ENCODE measurements at places on chromosomes 5 and 9.

DNA sequence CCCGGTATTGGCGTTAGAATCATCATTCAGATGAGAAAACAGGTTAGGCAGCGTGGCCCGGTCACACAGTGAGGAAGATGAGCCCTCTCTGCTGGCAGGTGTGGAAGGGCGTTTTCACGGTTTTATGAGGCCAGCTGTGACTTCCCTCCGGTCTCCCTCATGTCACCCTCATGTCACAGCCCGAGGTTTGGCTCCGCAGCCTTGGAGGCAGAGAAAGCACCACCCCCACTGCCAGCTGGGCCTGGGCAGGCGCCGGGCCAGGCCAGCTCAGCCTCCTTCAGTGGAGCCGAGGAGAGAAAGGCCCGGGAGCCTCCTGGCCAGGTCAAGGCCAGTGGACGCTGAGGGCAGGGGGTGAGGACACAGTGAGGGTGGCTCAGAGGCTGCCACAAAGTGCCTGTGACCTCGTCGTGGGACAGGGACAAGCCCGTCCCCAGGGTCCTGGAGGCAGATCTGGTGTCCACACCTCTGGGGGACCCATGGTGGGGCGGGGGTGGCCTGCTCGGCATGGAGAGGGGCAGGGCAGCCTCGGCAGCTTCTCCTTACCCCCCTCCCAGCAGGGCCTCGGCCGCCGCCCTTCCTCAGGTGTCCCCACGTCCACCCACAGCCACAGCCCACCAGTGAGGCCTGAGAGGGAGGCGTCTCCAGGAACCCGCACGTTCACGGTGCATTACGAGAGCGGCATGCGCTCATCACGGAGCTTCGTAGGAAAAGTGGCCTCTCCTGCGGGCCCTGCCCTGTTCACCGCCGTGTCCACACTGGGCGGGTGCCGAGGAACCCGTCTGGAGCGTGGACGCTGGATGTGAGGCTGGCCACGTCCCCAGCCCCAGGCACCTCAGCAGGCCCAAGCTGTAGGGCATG lies 32.2 kb downstream of the EXD3 start:
- DNase-seq = no peak
- no peak overlapping the region for H3K27ac ChIP-seq
- no peaks in the 10 kb centered on the region for H3K27me3 ChIP-seq
- H3K4me1 ChIP-seq = no peaks in the 10 kb centered on the region
- H3K4me3 ChIP-seq = no peak overlapping the region
- no peaks in the 10 kb centered on the region for H3K36me3 ChIP-seq

DNA sequence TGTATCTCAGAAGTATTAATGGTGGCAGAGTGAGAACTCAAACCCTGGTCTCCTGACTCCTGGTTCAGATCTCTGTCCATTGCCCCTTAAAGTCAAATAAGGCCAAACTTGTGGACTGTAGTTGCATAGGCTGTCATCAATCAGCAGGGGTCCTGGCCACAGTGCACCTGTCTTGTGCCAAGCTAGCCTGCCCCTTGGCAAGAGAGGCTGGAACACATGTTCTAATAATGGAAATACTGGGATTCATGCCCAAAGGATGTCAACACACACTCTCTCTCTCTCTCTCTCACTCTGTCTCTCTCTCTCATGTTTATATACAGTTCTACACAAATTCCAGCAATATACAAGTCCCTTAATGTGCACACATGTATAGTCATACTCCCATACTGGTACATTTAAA lies 44.3 kb downstream of the GLRA1 start:
- DNase-seq = no peak
- H3K27ac ChIP-seq = no peak overlapping the region
- no peaks in the 10 kb centered on the region for H3K36me3 ChIP-seq
- no peaks in the 10 kb centered on the region for H3K4me1 ChIP-seq

- H3K4me3 ChIP-seq = no peak overlapping the region
- no peaks in the 10 kb centered on the region for H3K4me1 ChIP-seq
- no peaks in the 10 kb centered on the region for H3K36me3 ChIP-seq
Measured at GRCh38 chr9:87343816-87344430, 153.7 kb upstream of the DAPK1 start.

DNA sequence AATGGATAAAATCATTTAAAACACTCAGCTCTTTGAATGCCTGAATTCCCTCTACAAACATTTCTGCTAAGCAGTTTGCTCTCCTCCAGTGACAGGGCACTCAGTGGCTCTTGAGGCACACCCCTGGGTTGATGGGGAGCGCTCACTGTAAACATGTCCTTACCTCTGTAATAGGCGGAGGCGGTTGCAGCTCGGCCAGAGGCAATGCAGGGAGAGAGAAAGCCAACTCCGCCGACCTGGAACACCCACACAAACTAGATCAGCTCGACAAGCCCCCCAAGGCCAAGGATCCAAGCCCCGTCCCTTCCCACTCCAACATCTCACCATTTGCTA lies 329 bp downstream of the CDC23 start:
- no peaks in the 10 kb centered on the region for H3K4me1 ChIP-seq
- H3K36me3 ChIP-seq = peaks cover 5% of the 10 kb centered on the region
- H3K4me3 ChIP-seq = peak overlapping the region; percentile 92
- no peak for DNase-seq
- H3K27me3 ChIP-seq = no peaks in the 10 kb centered on the region
- peak overlapping the region; percentile 66 for H3K27ac ChIP-seq

- no peak overlapping the region for H3K4me3 ChIP-seq
- H3K27me3 ChIP-seq = peaks cover 5% of the 10 kb centered on the region
- no peak overlapping the region for H3K27ac ChIP-seq
- H3K36me3 ChIP-seq = no peaks in the 10 kb centered on the region
- no peak for DNase-seq
- no peaks in the 10 kb centered on the region for H3K4me1 ChIP-seq
Measured at GRCh38 chr5:51395245-51395644, 12.0 kb downstream of the ISL1 start.

GRCh38 chr9:132806306-132806705 lies 71.8 kb downstream of the AK8 start:
- H3K27ac ChIP-seq = no peak overlapping the region
- peaks cover 4% of the 10 kb centered on the region for H3K27me3 ChIP-seq
- peaks cover 4% of the 10 kb centered on the region for H3K4me1 ChIP-seq

GRCh38 chr5:172266071-172266675 lies 17.4 kb downstream of the UBTD2 start:
- H3K4me3 ChIP-seq = no peak overlapping the region
- H3K4me1 ChIP-seq = no peaks in the 10 kb centered on the region
- H3K27me3 ChIP-seq = no peaks in the 10 kb centered on the region

DNA sequence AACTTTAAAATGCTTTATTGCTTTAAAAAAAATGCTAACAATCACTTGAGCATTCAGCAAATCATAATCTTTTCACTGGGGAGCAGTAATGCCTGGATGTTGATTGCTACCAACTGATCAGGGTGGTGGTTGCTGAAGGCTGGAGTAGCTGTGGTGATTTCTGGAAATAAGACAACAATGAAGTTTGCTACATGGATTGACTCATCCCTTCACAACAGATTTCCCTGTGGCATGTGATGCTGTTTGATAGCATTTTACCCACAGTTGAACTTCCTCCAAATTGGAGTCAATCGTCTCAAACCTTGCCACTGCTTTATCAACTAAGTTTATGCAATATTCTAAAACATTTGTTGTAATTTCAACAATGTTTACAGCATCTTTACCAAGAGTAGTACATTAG lies 83.3 kb downstream of the MLLT3 start:
- no peak for DNase-seq
- H3K4me3 ChIP-seq = no peak overlapping the region
- no peak overlapping the region for H3K27ac ChIP-seq
- peaks cover 3% of the 10 kb centered on the region for H3K36me3 ChIP-seq
- H3K4me1 ChIP-seq = no peaks in the 10 kb centered on the region
- no peaks in the 10 kb centered on the region for H3K27me3 ChIP-seq

- DNase-seq = no peak
- H3K4me1 ChIP-seq = no peaks in the 10 kb centered on the region
- no peaks in the 10 kb centered on the region for H3K36me3 ChIP-seq
Measured at GRCh38 chr9:6367128-6367890, 39.1 kb downstream of the TPD52L3 start.

DNA sequence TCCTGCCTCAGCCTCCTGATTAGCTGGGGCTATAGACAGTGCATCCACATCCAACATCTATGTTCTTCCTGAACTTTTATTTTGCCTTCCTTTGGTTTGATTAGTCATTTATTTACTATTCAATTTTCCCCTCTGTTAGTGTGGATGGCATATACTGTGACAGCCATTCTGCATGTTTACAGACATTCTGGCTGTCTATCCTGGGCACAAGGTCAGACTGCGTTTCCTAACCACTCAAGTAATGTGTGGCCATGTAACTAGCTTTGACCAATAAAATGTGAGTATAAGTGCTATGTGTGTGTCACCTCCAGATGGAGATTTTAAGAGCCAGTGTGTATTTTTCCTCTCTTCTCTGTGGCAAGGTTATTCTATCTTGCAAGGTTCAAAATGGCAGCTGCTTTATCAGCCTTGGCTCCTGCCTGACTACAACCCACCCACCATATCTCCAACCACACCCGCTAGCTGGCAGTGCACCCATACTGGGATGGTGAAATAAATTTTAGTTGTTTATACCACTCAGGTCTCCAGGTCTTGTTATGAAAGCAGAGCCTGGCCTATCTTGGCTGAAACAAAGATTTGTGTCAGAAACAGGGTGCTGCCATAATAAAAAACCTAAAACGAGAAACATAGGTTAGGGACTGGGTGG lies 32.2 kb downstream of the PDE6A start:
- DNase-seq = no peak
- H3K4me3 ChIP-seq = no peak overlapping the region
- H3K27ac ChIP-seq = no peak overlapping the region
- H3K4me1 ChIP-seq = peaks cover 3% of the 10 kb centered on the region
- peaks cover under 1% of the 10 kb centered on the region for H3K27me3 ChIP-seq

- H3K4me3 ChIP-seq = peak overlapping the region; percentile 97
- DNase-seq = peak; percentile 85
- peaks cover 37% of the 10 kb centered on the region for H3K4me1 ChIP-seq
- H3K27ac ChIP-seq = peak overlapping the region; percentile 94
Measured at GRCh38 chr5:180803181-180804128, 849 bp upstream of the MGAT1 start.

- no peaks in the 10 kb centered on the region for H3K27me3 ChIP-seq
- DNase-seq = no peak
- H3K4me3 ChIP-seq = no peak overlapping the region
- H3K27ac ChIP-seq = no peak overlapping the region
- no peaks in the 10 kb centered on the region for H3K36me3 ChIP-seq
Measured at GRCh38 chr5:32027717-32028458, 146.2 kb downstream of the GOLPH3 start.

- H3K36me3 ChIP-seq = peaks cover 4% of the 10 kb centered on the region
- H3K4me3 ChIP-seq = no peak overlapping the region
- H3K4me1 ChIP-seq = peaks cover 54% of the 10 kb centered on the region
- DNase-seq = peak; percentile 60
- H3K27me3 ChIP-seq = no peaks in the 10 kb centered on the region
Measured at GRCh38 chr5:95923918-95924544, 37.6 kb downstream of the ELL2 start.

- H3K4me1 ChIP-seq = no peaks in the 10 kb centered on the region
- H3K27me3 ChIP-seq = no peaks in the 10 kb centered on the region
- no peak for DNase-seq
- H3K27ac ChIP-seq = no peak overlapping the region
- no peaks in the 10 kb centered on the region for H3K36me3 ChIP-seq
Measured at GRCh38 chr5:57853929-57854697, 371.5 kb upstream of the ACTBL2 start.

- no peak overlapping the region for H3K27ac ChIP-seq
- H3K4me1 ChIP-seq = peaks cover 9% of the 10 kb centered on the region
- H3K36me3 ChIP-seq = peaks cover 36% of the 10 kb centered on the region
- no peak for DNase-seq
Measured at GRCh38 chr5:135342551-135342875, 56.5 kb downstream of the MACROH2A1 start.

DNA sequence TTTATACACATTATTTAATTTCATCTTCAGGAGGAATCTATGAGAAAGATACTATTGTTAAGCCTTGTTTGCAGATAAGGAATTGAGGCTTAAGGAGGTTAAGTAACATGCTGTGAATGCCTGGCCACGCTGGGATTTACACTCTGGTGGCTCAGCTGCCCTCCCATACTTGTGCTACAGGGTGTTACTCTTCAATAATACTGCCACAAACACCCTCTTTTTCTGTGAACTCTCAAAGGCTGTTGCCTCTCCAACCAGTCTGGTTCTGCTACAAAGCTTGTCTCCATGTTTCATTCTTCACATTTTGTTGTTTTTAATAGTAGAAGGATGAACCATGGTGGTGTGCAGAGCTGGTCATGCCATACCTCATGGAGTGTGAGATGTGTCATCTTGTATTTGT lies 76.7 kb upstream of the TNFAIP8 start:
- DNase-seq = no peak
- no peak overlapping the region for H3K4me3 ChIP-seq
- no peaks in the 10 kb centered on the region for H3K27me3 ChIP-seq
- peaks cover 49% of the 10 kb centered on the region for H3K4me1 ChIP-seq

DNA sequence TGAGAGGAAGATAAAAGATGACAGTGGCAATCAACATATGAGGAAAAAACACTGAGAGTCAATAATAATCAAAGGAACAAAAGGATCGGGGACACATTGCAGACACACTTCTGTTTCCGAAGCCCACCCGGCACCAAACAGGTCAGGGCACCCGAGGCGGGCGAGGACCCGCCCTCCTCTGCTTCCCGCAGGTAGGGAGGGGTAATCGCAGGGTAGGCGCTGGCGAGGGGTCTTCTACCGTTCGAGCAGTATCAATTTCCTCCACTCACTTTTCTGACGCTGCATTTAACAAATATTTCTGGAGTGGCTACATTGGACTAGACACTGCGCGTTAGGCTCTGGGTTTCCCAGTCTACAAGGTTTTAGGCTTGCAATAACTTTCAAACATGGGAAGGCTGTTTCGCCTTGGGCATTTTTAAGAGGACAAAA lies 1.3 kb downstream of the TXN start:
- peaks cover 3% of the 10 kb centered on the region for H3K36me3 ChIP-seq
- DNase-seq = no peak
- peak overlapping the region; percentile 92 for H3K4me3 ChIP-seq
- H3K27ac ChIP-seq = peak overlapping the region; percentile 91
- H3K27me3 ChIP-seq = no peaks in the 10 kb centered on the region

DNA sequence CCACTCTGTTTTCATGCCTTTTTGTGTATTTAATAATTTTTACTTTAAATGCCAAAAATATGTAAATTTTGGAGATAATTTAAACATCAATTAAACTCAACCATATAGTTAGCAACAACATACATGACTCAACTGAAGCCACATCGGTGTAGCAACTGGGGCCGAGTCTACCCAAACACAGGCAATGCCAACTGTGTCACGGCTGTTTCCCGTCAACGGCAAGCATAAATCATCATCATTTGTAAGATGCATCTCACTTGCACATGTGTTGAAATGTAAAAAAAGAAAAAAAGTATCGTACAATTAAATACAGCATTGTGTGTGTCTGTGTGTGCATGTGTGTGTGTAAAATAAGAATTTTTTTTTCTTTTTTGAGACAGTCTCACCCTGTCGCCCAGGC lies 160.1 kb upstream of the TAS2R1 start:
- no peak overlapping the region for H3K4me3 ChIP-seq
- H3K4me1 ChIP-seq = no peaks in the 10 kb centered on the region
- no peak for DNase-seq
- no peaks in the 10 kb centered on the region for H3K36me3 ChIP-seq
- H3K27me3 ChIP-seq = no peaks in the 10 kb centered on the region
- H3K27ac ChIP-seq = no peak overlapping the region

GRCh38 chr9:4604678-4605095 lies 57.4 kb upstream of the PLPP6 start:
- DNase-seq = peak; percentile 50
- no peaks in the 10 kb centered on the region for H3K4me1 ChIP-seq
- H3K27me3 ChIP-seq = no peaks in the 10 kb centered on the region
- no peak overlapping the region for H3K27ac ChIP-seq
- H3K36me3 ChIP-seq = no peaks in the 10 kb centered on the region

- peaks cover 37% of the 10 kb centered on the region for H3K4me1 ChIP-seq
- DNase-seq = no peak
Measured at GRCh38 chr9:38092200-38092524, 23.1 kb upstream of the SHB start.

Measured in GM12878 (cell line).